ENCODE measurements at places on chromosomes 1 and 21. TPM values are rescaled to one million over a fixed set of nuclear protein-coding genes. Genes with fewer than 3 reads are reported as not detected.

GRCh38 chr1:53729456-53730223 is 9.3 kb downstream of the GLIS1 start:
- H3K27me3 ChIP-seq, result peaks cover 3% of the 10 kb centered on the region
- H3K4me3 ChIP-seq, result no peak overlapping the region
- no peaks in the 10 kb centered on the region for H3K36me3 ChIP-seq
- no peaks in the 10 kb centered on the region for H3K4me1 ChIP-seq

DNA sequence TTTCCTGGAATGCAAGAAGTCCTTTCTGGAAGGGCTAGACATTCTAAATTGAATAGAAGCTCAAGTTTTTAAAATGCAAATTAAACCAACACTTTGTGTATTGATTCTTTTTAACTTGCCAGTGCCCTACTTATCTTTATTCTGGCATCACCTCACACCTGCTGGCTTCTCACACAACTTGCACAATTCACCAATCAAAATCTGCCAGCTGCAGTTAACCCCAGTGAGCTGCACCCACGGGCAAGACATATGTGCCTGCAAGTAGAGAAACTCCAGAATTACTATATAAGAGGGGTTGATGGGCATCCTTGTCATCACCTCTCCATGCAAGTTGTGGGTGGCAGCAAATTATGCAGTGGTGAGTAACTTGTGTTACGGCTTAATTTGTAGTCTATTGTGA is 11.7 kb upstream of the PLPPR4 start:
- H3K36me3 ChIP-seq, result no peaks in the 10 kb centered on the region
- no peak overlapping the region for H3K4me3 ChIP-seq
- no peak overlapping the region for H3K27ac ChIP-seq
- H3K27me3 ChIP-seq, result no peaks in the 10 kb centered on the region
- no peaks in the 10 kb centered on the region for H3K4me1 ChIP-seq

GRCh38 chr21:31952828-31953227 is 80.0 kb downstream of the HUNK start:
- H3K4me3 ChIP-seq, result no peak overlapping the region
- DNase-seq, result no peak
- H3K36me3 ChIP-seq, result peaks cover 3% of the 10 kb centered on the region
- H3K27me3 ChIP-seq, result no peaks in the 10 kb centered on the region

GRCh38 chr1:150688763-150689162 is 8.2 kb downstream of the GOLPH3L start:
- no peak for DNase-seq
- no peak overlapping the region for H3K27ac ChIP-seq
- no peaks in the 10 kb centered on the region for H3K27me3 ChIP-seq
- peaks cover 25% of the 10 kb centered on the region for H3K36me3 ChIP-seq
- H3K4me1 ChIP-seq, result no peaks in the 10 kb centered on the region

MTARC1 gene
- 8.7 TPM for total RNA-seq

DNA sequence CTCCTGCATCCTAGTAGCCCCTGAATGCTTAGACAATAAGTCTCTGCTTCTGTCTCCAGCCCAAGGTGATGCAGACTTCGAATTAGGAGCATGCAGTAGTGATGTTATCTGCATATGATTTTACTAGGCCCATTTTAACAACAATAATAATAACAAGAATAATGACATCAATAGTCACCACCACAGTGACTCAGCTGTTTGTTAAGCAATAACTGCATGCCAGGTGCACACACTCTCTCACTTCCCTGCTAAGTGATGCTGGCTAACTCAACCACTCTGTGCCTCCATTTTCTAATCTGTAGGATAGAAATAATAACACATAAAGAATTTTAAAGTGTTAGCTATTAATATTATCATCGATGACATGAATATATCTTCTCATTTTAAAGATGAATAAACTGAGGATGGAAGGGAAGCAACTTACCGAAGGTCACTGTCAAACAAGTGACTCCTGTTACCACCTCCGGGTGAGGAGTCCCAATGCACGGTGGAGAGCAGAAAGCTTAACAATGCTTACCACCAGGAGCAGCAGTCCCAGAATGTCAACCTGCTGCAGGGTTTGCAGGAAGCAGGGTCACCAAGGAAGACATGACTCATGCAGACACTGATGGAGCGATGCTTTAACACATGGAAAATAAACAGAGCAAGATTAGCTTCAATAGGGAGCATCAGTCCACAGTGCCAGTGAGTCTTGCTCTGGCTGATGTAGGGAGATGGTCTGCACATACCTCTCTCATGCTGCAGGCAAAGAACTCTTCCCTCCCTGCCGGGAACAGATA is 290.2 kb downstream of the SPATA17 start:
- no peak for DNase-seq
- H3K27me3 ChIP-seq, result peaks cover 14% of the 10 kb centered on the region
- H3K27ac ChIP-seq, result no peak overlapping the region
